Panc1 (cell line): ENCODE measurements at places on chromosomes 12 and 14.

GRCh38 chr14:25658988-25659387 is 609.0 kb upstream of the STXBP6 start:
- H3K27ac ChIP-seq = no peak overlapping the region
- H3K4me3 ChIP-seq = no peak overlapping the region

DNA sequence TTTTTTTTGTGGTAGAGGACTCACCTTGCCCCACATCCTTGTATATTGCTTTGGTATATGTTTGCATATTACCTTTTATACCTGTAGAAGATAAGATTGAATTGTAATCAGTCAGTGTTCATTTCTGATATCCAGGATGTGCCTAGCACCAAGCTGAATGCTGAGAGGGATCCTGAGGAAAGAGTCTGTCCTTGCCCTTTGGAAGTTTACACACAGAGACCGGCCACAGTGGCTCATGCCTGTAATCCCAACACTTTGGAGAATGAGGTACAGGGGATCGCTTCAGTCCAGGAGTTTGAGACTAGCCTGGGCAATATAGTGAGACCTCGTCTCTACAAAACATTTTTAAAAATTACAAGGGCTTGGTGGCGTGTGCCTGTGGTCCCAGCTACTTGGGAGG is 8.4 kb downstream of the ACVR1B start:
- no peaks in the 10 kb centered on the region for H3K27me3 ChIP-seq
- H3K4me1 ChIP-seq = peaks cover 36% of the 10 kb centered on the region
- no peak for DNase-seq
- H3K4me3 ChIP-seq = no peak overlapping the region
- no peaks in the 10 kb centered on the region for H3K36me3 ChIP-seq

- H3K4me1 ChIP-seq = no peaks in the 10 kb centered on the region
- H3K4me3 ChIP-seq = no peak overlapping the region
- H3K27ac ChIP-seq = no peak overlapping the region
- H3K36me3 ChIP-seq = no peaks in the 10 kb centered on the region
- DNase-seq = no peak
Measured at GRCh38 chr14:34222867-34223266, 239.2 kb downstream of the SPTSSA start.

- no peak for DNase-seq
- H3K4me1 ChIP-seq = no peaks in the 10 kb centered on the region
- H3K36me3 ChIP-seq = no peaks in the 10 kb centered on the region
- no peak overlapping the region for H3K27ac ChIP-seq
- no peak overlapping the region for H3K4me3 ChIP-seq
Measured at GRCh38 chr12:102379346-102380162, 100.8 kb downstream of the IGF1 start.

DNA sequence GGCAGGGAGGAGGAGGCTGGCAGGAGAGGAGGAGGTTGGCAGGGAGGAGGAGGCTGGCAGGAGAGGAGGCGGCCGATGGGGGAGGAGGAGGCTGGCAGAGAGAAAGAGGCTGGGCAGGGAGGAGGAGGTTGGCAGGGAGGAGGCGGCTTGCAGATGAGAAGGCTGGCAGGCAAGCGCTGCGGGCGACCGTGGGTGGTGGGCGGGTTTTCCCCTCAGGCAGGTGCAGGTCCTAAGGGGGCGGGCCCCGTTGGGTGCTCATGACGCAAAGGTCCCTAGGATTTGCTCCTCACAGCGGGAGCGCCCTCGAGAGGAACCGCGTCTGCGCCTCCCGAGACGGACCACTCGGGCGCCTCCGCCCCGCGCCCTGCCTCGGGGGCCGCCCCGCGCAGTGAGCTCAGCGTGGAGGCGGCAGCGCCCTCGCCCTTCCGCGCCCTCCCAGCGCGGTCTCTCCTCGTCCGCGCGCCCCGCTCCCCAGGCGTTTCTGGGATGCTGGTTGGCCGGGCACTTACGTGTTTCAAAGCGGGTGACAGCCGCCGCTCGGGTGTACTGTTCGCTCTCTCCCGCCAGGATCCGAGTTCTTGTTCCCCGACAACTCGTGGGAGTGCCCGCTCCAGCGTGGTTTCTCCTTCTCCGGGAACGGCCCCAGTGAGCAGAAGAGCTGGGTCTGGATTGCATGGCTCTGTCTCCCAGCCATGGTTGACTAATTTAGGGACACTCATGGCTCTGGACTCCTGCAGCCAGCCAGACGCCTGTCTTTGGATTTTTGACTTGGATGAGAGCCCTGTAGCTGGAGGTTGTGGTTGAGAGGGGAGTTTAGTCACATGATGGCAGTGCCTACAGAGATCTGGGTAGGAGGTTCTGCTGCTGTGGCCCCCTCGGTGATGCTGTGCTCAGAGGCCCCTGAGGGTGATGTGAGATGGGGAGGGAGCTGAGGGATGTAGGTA is 64.1 kb upstream of the PPP4R3A start:
- H3K27ac ChIP-seq = no peak overlapping the region
- no peaks in the 10 kb centered on the region for H3K4me1 ChIP-seq
- no peaks in the 10 kb centered on the region for H3K36me3 ChIP-seq
- H3K4me3 ChIP-seq = no peak overlapping the region
